ENCODE measurements at places on chromosomes 13 and 19.
A peak's percentile ranks its signal among the peaks of the same experiment; 100 is the strongest.

GRCh38 chr19:14544977-14545715, 15.8 kb downstream of the TECR start:
- DNase-seq, result no peak

GRCh38 chr19:17504030-17504429, 7.4 kb upstream of the PGLS start:
- DNase-seq, result no peak

GRCh38 chr19:47309038-47309437, 623 bp upstream of the C5AR1 start:
- DNase-seq, result no peak

DNA sequence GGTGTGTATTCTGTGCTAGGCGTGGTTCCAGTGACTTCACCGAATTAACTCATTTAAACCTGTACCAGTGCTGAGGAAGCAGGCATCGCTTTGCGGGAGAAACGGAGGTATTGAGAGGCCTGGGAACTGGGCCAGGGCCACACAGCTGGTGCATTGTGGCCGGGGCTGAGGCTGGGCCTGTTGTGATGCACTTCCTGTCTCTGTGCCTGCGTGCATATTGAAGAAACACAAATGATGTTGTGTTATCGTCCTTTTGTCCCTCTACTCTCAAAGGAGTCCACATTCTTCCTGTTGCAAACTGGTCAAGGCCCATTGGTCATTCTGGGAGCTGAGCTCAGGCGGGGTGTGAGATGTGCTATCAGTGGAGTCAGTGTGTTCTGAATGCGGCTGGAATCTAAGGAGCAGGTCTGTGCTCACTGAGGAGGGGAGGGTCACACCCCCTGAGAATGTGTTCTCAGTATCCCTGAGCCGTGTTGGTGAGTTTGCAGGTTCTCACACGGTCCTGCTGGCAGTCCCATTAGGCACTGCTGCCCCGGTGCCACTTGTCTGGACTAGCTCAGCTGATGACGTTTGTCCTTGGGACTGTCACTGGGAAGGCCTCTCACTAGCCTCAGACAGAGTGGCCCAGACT, 62.1 kb downstream of the ARHGEF7 start:
- peak; percentile 71 for DNase-seq

- DNase-seq, result no peak
Observed at GRCh38 chr19:48607359-48607755, 815 bp downstream of the SPACA4 start.

Data from ureter (tissue), 1 donor.